ENCODE measurements at places on chromosomes 7 and 10.

GRCh38 chr7:134856091-134856490 is 76.7 kb downstream of the CALD1 start:
- H3K36me3 ChIP-seq: peaks cover 82% of the 10 kb centered on the region
- H3K27ac ChIP-seq: peak overlapping the region; percentile 81
- H3K27me3 ChIP-seq: peaks cover 18% of the 10 kb centered on the region
- peaks cover 96% of the 10 kb centered on the region for H3K4me1 ChIP-seq
- no peak for DNase-seq

DNA sequence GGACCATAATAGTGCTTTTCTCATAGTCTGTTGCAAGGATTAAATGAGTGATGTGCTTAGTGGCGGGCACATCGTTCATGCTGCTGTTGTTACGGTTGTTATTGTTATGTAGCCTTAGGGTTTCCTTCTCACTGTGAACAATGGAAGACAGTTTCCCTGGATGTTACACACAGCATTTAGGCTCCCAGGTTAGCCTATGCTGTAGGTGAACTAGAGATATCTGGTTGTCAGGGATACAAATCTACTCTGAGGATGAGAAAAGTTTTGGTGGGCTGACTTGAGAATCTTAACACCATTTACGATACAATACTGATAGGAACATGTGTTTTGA is 14.7 kb downstream of the SH3PXD2A start:
- peaks cover 4% of the 10 kb centered on the region for H3K36me3 ChIP-seq
- no peak overlapping the region for H3K4me3 ChIP-seq
- no peak for DNase-seq
- peaks cover 2% of the 10 kb centered on the region for H3K27me3 ChIP-seq
- H3K4me1 ChIP-seq: peaks cover 54% of the 10 kb centered on the region
- no peak overlapping the region for H3K27ac ChIP-seq

DNA sequence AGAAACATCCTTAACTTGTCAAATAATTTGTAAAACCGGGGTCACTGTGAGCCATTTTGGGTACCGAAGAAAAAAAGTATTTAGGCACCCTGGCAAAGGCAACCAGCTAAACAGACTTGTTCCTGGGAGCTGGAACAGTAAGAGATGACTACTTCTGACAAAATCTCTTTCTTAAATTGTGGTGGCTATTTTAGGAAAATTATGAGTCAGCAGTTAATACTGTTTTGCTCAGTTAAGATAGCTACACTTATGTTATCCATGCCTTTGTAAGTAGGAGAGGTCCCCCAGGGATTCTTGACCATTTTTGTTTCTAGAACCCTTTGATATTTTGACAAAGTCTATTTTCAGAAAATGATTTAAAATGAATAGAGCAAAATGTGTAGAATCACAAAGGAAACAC is 68.7 kb downstream of the TAX1BP1 start:
- no peaks in the 10 kb centered on the region for H3K27me3 ChIP-seq
- H3K4me1 ChIP-seq: peaks cover 35% of the 10 kb centered on the region
- H3K36me3 ChIP-seq: peaks cover 19% of the 10 kb centered on the region
- peak overlapping the region; percentile 81 for H3K27ac ChIP-seq
- peak overlapping the region; percentile 64 for H3K4me3 ChIP-seq
- DNase-seq: peak; percentile 66

DNA sequence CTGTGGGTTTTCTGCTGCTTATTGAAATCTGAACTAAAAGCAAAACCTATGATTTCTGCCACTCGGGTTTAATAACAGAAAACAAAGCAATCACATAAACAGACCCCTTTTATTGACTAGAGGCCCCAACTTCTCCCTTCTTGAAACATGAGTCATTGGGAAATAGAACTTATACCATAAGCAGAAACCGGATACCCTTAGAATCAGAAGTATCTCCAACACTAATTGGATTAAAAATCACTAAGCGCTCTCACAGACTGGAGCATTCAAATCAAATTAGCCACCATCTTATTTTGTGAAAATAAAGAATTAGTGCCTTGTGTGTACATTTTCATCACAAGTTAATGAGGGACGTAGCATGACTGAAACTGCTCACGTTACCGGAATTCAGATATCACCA is 206.9 kb downstream of the WDR11 start:
- H3K27me3 ChIP-seq: no peaks in the 10 kb centered on the region
- H3K4me1 ChIP-seq: no peaks in the 10 kb centered on the region
- H3K27ac ChIP-seq: no peak overlapping the region

DNA sequence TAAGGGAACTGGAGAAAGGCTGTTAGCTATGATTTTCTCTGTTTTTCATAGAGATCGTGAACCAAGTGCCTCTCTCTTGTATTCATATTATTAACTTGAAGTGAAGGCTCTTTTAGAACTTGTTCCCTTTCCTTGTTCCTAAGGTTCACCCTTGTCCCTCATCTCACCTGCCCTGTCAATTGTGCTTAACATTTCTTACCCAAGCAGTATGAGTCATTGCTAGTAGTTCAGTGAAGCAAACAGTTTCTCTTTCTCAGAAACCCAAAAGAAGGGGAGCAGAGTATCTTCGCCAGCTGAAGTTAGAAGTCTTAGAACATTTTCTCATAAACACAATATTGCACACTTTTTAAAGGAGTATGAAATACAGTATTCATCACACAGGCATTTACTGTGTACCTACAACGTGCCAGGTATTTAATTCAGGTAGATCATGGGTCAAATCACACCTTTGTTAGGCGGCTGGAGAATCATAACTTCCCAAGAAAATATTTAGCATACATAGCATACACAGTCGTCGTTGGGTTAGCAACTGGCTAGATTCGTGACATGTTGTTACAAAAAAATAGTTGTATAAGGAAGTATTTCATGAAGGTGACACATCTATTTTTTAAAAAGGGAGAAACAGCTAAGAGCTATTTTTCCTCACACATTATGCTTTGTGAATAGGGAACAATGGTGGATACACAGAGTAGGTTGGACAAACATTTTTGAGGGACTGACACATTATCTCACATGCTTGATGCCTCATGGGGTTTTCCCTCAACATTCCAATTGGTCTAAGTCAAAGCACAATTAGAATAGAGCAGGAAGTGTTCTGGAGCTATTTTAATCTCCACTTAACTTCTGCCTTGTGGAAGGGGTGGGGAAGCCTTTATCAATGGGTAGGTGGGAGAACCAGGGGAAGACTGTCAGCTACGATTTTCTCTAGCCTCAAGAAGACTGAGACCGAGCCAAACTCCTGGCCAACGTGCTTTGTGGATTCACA is 13.2 kb downstream of the HDAC9 start:
- H3K27me3 ChIP-seq: no peaks in the 10 kb centered on the region
- peak overlapping the region; percentile 98 for H3K27ac ChIP-seq
- peak overlapping the region; percentile 94 for H3K4me3 ChIP-seq
- peaks cover 74% of the 10 kb centered on the region for H3K4me1 ChIP-seq
- H3K36me3 ChIP-seq: peaks cover 14% of the 10 kb centered on the region

DNA sequence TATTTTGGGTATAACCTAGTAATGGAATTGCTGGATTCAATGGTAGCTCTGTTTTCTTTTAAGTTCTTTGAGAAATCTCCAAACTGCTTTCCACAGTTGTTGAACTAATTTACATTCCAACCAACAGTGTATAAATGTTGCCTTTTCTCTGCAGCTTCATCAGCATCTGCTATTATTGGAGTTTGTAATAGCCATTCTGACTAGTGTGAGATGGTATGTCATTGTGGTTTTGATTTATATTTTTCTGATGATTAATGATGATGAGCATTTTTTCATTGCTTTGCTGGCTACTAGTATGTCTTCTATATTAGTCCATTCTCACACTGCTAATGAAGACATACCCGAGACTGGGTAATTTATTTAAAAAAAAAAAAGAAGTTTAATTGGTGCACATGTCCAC is 248.6 kb upstream of the MAGI2 start:
- peaks cover 16% of the 10 kb centered on the region for H3K36me3 ChIP-seq
- peaks cover 16% of the 10 kb centered on the region for H3K4me1 ChIP-seq
- DNase-seq: peak; percentile 65
- H3K27me3 ChIP-seq: peaks cover 2% of the 10 kb centered on the region
- H3K27ac ChIP-seq: no peak overlapping the region

DNA sequence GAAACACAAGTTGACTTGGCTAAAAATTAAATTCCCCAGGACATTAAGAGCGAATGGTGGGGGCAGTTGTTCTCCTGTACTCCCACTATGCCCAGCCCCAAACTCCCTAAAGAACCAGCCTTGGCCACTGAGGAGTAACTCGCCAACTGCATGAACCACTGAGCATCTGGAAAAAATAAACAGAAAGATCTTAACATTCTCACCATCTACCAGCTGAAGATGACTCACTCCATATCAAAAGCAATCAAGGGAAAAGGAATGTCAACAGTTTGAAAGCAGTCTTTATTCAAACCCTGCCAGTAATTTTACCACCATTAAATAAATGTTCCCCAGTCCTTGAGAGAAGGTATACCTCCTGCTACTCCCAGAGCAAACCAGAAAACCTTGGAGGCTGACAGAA is 45.4 kb downstream of the CTTNBP2 start:
- no peak overlapping the region for H3K4me3 ChIP-seq
- H3K36me3 ChIP-seq: no peaks in the 10 kb centered on the region
- no peak overlapping the region for H3K27ac ChIP-seq
- no peaks in the 10 kb centered on the region for H3K27me3 ChIP-seq
- no peaks in the 10 kb centered on the region for H3K4me1 ChIP-seq

- H3K27ac ChIP-seq: no peak overlapping the region
- peaks cover 17% of the 10 kb centered on the region for H3K27me3 ChIP-seq
- H3K4me3 ChIP-seq: no peak overlapping the region
- DNase-seq: no peak
- H3K4me1 ChIP-seq: no peaks in the 10 kb centered on the region
These were observed 225.6 kb downstream of the TEX36 start for GRCh38 chr10:125457406-125457805.

GRCh38 chr10:31158011-31158658 is 126.5 kb upstream of the ZNF438 start:
- H3K4me3 ChIP-seq: peak overlapping the region; percentile 56
- peaks cover 34% of the 10 kb centered on the region for H3K4me1 ChIP-seq
- no peaks in the 10 kb centered on the region for H3K27me3 ChIP-seq
- peak; percentile 31 for DNase-seq

GRCh38 chr7:73522105-73522872 is at the start of gene BAZ1B:
TSS of gene BAZ1B (minus strand) at chr7:73522293. CDS start at chr7:73521933, 360 bp downstream.
- H3K4me1 ChIP-seq: peaks cover 32% of the 10 kb centered on the region
- peak within 1 kb of the TSS; percentile 99 for H3K27ac ChIP-seq
- H3K36me3 ChIP-seq: peaks cover 22% of the 10 kb centered on the region
- DNase-seq: peak; percentile 96
- H3K4me3 ChIP-seq: peak within 1 kb of the TSS; percentile 98

GRCh38 chr7:155665957-155666287 is 21.5 kb downstream of the RBM33 start:
- 0 out of 2 replicates have a peak, but pooled peaks cover 2% of the 10 kb centered on the region for H3K27me3 ChIP-seq
- DNase-seq: peak; percentile 90
- 0 out of 2 replicates have a peak, but pooled peaks cover 5% of the 10 kb centered on the region for H3K36me3 ChIP-seq
- H3K27ac ChIP-seq: peak overlapping the region; percentile 92
- H3K4me3 ChIP-seq: peak overlapping the region; percentile 75
- H3K4me1 ChIP-seq: peaks cover 70% of the 10 kb centered on the region

DNA sequence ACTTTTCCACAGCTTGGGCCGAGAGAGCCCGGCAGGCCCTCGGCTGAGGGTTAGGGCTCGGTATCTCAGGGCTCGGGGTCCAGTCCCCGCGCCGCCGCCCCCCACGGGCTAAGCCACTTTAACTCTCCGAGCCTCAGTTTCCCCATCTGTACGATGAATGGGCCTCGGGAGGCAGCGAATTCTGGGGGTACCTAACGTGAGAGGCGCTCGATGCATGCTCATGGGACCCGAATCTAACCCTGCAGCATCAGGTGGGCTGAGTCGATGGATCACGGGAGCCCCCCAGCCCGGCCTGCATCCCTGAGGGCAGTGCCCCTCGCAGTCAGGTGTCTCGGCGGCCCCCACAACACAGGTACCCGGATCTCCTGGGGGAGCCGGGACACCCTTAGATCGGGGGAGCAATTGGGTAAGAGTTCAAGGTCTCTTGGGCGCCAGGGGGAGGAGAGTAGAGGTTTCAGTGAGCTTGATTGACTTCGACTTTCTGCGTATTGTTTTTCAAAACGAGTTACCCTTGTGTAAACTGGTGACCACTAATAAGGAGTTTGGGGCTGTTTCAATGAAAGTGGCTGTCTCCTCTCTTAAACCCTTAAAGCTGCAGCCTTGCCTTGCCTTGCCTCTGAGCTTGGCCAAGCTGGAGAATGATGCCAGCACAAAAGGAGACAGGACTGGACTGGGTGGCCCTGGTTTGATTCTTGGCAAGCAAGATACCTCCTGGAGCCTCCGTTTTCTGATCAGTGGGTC is 631 bp downstream of the POR start:
- peaks cover 3% of the 10 kb centered on the region for H3K27me3 ChIP-seq
- DNase-seq: no peak
- H3K27ac ChIP-seq: peak overlapping the region; percentile 35
- H3K36me3 ChIP-seq: no peaks in the 10 kb centered on the region

DNA sequence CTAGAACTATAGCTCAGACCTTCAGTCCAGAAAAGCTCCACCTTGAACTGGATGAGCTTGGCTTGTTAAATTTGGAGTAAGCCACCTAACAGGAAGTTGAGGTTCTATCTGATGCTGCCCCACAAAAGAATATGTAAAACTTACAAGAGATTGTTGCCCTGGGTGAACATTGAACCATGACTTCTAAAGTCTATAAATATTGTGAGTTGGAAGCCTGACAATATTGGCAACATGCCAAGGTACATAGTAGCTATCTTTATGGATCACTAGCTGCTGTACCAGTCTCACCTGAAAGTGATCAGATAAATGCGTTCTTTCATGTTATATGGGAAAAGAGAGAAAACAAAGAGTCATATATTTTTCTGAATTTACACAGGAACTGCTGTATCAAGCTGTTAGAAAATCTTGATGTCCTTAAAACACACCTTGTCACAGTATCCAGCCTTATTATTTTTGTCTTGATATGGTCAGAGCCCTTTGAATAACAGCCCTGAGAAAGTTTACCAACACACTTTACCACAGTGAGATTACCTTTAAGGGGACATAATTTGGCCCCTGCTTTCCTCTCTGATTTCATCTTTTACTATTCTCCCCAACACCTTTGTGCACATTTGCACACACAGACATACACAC is 92.0 kb downstream of the LSMEM1 start:
- DNase-seq: no peak
- no peak overlapping the region for H3K27ac ChIP-seq
- H3K4me1 ChIP-seq: no peaks in the 10 kb centered on the region
- no peak overlapping the region for H3K4me3 ChIP-seq

- DNase-seq: no peak
- no peaks in the 10 kb centered on the region for H3K36me3 ChIP-seq
- no peaks in the 10 kb centered on the region for H3K4me1 ChIP-seq
- no peak overlapping the region for H3K4me3 ChIP-seq
- H3K27me3 ChIP-seq: no peaks in the 10 kb centered on the region
These were observed 80.0 kb upstream of the FEZF1 start for GRCh38 chr7:122384528-122384927.
